ENCODE measurements at places on chromosomes 2 and 18. TPM values are rescaled to one million over a fixed set of nuclear protein-coding genes. Genes with fewer than 3 reads are reported as not detected.

DNA sequence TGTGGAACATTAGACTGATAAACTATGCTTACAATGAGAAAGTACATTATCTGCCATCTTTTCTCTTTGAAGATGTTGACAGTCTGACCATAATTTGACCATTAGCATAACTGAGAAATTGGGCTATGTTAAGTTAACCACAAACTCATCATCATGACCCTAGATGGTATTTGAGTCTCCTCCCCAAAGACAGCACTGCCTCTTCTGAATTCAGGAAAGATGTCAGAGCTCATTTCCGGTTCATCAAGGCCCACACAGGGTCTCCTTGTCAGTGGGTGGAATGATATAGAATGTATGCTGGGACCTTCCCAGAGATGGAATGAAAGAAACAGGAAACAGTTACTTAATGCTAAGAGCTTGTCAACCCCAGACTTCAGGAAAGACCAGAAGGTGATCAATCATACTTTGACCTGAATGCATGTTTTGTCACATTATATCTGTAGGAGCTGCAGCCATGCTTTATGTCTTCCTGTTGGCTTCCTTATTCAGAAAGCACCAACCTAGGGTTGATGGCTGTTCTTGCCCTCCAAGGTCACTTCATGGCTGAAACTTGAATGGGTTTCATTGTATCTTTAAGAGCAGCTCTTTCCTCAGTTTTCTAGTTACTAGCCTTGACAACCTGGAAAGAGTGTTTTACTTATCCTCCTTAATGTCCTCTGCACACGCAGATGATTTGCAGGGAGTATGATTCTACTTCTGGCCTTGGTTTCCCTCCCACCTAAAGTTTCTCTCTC is 99.1 kb upstream of the NEUROD1 start:
- DNase-seq, result no peak

GRCh38 chr18:13323186-13323585 is 104.6 kb downstream of the LDLRAD4 start:
- no peak for DNase-seq

GRCh38 chr2:31354837-31355236 is 59.7 kb downstream of the XDH start:
- no peak for DNase-seq

- no peak for DNase-seq
These were observed 131.2 kb upstream of the CCDC195 start for GRCh38 chr2:224847381-224847780.

GRCh38 chr18:48161191-48161910 is 230.9 kb upstream of the SMAD2 start:
- DNase-seq, result peak; percentile 78

- no peak for DNase-seq
These were observed 45.3 kb upstream of the HS6ST1 start for GRCh38 chr2:128363934-128364361.

GRCh38 chr2:219954331-219954730 is 326.9 kb downstream of the SLC4A3 start:
- DNase-seq, result peak; percentile 20

GRCh38 chr2:203379156-203379555 is 51.0 kb downstream of the ABI2 start:
- no peak for DNase-seq

DNA sequence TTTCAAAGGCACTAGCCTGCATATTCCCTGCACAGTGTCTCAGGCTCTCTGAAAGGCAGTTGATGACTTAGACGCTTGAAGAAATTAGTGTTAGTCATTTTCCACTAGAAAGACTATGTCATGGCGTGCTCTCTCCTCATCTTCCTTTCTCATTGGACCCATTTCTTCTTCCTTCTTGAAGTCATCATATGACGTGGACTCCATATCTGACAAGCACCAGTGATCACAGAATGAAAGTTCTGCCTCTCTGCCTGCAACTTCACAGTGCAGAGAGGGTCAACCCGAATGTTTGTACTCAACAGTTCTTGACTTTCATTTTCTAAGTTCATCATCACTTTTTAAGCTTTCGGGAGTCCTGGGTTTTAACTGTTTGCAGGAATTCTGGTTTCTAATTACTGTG is 63.7 kb upstream of the CYRIA start:
- no peak for DNase-seq

DNA sequence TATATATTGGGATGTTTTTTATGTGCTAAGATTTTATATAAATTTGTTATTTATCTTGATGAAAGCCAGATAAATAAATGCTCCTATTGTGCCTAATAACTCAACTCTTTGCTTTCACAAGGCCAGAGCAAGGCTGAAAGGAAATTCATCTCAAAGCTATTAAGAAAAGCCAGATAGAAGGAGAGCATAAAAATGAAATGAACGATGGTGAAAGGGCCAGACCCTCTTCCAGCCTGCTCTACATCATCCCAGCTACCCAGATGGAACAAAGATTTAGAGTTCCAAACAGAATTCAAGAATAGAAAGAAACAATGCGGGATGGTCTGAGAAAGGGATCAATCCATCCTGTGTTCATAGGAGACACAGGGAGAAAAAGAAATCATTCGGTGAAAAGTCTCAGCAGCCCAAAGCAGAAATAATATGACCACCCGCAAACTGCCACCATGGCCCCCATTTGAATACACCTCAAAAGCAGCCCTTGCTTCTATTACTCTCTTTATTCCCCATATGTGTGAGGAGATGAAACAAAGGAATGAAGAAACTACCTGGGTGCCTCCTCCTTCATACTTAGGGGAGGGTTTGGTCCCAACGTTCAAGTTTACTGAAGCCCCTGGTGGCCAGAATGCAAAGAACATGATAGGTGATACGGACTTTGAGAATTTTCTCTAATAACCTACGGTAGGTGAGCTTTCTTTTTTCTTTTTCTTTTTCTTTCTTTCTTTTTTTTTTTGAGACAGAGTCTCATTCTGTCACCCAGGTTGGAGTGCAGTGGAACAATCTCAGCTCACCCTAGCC is 110.1 kb upstream of the FBXO11 start:
- DNase-seq, result no peak

- peak; percentile 41 for DNase-seq
These were observed 710.2 kb upstream of the SLC39A10 start for GRCh38 chr2:194946826-194947225.

DNA sequence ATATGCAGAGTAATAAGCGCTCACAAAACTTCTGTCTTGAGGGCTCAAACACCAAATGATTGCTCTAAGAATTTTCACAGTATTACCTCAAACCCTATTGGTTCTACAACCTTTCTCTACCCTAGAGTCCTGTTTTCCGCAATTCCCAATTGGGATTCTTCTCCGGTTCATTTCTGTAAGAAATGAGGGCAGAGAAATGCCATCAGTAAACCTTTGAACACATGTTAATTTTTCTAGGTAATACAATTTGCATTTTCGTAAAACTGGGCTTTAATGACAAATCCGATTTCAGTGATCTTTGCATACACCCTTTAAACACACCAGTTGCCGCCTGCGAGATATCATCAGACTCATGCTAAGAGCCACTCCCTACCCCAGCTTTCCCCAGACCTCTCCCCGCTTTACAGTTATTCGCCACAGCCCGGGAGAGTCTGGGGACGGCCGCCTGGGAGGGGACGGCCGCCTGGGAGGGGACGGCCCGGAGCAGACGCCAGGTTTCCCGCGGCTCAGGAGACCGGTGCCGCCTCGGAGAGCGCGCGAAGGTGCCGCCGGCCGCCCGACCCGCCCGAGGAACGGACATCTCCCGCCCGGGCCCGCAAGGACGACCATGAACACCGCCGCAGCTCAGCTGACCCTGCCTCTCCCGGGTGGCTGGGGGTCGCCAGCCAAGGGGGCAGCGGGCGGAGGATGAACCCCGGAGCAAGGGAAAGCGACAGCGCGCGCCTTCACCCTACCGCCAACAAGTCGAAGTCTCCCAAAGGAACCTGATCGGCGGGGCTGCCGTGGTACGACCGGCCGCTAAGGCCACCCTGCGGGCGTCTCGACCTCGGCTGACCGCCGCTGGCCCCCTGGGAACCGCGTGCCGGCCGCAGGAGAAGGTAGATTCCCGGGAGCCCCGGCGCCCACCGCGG is 463 bp downstream of the SMC6 start:
- no peak for DNase-seq

DNA sequence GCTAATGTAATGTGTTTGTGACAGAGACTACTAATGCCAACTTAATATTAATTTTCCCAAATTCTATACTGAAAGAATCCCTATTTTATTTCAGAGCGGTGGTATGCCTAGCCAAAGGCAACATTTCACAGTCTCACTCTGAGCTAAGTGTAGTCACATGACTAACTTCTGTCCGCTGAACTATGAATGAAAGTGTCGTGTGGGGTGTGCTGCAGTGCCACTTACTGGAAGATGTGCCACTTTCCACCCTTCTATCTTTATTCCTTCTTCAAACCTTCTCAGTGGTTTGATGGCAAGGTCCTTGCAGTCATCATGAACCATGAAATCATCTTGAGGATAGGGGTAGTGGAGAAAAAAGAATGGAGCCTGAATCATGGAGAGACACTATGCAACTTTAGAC is 47.3 kb upstream of the C1D start:
- no peak for DNase-seq

DNA sequence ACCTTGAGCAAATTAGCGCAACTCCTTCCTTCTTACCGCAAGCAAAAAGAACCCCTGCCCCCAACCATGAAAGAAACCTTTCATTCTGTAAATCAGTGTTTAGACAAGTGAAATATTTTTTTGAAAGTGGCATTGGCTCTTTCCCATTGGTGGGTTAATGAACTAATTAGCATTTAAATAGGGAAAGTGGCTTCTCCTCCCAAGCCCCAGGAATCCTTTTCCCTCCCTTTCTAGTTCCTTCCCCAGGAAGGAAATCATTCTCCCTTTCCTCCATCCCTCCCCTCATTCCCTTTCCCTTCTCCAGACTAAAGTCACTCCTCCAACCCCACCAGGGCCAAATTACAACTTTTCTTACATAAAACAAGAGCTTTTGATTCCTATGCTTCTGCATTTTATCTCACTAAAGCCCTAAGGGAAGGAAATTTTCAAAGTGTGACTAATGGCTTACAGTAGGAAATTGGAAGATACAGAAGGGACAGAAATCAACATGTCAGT is 22.9 kb upstream of the TYMS start:
- no peak for DNase-seq

- no peak for DNase-seq
These were observed 63.2 kb downstream of the ZEB2 start for GRCh38 chr2:144456680-144457079.

- DNase-seq, result no peak
These were observed 29.1 kb downstream of the METTL8 start for GRCh38 chr2:171404719-171405118.

GRCh38 chr18:74528913-74529312 is 5.4 kb upstream of the CNDP1 start:
- DNase-seq, result no peak

DNA sequence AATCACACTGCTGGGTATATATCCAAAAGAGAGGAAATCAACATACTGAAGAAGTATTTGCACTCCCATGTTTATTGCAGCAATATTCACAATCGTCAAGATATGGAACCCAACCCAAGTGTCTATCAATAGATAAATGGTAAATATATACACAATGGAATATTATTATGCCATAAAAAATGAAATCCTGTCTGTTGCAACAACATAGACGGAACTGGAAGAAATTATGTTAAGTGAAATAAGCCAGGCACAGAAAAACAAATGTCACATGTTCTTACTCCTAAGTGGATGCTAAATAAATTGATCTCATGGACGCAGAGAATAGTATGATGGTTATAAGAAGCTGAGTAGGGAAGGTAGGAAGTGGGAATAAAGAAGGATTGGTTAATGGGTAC is 65.7 kb downstream of the NCKAP1 start:
- no peak for DNase-seq

DNA sequence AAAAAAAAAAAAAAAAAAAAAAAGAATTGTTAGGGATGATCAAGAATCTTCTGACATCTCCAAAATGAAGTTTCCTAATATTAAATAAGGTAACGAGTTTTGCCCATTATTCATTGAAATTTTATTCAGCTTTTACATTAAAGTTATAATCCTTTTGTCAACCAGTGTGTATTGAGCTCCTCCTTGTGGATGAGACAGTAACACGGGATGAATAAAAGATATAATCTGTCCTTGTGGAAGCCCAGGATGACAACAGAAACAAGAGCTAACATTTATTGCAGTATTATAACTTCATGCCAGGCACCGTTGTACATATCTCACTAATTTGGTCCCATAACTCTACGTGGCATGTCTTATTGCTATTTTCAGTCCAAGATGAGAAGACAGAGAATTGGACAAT is 33.4 kb upstream of the SERPINB7 start:
- DNase-seq, result peak; percentile 4

- DNase-seq, result no peak
These were observed 8.4 kb downstream of the KCNIP3 start for GRCh38 chr2:95305380-95306061.

- no peak for DNase-seq
These were observed 18.1 kb upstream of the SERPINB2 start for GRCh38 chr18:63869374-63869773.

RFTN2 gene
- 15.2 TPM for polyA plus RNA-seq

SERPINB10 gene
- not detected for polyA plus RNA-seq

IL1RN gene
- not detected for polyA plus RNA-seq

BOK gene
- 49.0 TPM for polyA plus RNA-seq

FOXI3 gene
- not detected for polyA plus RNA-seq

CXCR4 gene
- 34.5 TPM for polyA plus RNA-seq

EPAS1 gene
- 39.8 TPM for polyA plus RNA-seq

PNO1 gene
- not detected for polyA plus RNA-seq

NTSR2 gene
- polyA plus RNA-seq, result not detected

GRP gene
- polyA plus RNA-seq, result 0.67 TPM

RTP5 gene
- polyA plus RNA-seq, result not detected

KIAA1328 gene
- polyA plus RNA-seq, result 8.0 TPM

UGT1A1 gene
- polyA plus RNA-seq, result not detected

C2orf78 gene
- not detected for polyA plus RNA-seq

KRCC1 gene
- 41.8 TPM for polyA plus RNA-seq

TRPM8 gene
- polyA plus RNA-seq, result 0.30 TPM
